ENCODE measurements at places on chromosomes 13 and 19.

DNA sequence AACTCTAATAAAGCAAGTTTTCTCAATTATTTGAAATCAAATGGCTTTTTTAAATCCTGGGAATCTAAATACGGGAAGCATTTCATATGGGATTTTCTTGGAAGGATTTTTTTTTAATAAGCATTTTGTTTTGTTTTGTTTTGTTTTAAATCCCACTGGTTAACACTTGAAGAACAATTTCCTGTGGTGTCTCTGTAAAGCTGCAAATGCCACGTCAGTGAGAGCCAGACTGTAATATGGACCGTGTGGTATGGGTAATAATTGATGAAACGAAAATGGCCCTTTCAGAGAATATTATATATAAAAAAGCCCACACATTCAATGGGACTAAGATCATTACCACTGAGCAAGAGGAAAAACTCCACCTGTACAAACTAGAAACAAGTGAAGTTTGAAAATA is 33.9 kb upstream of the MIR17HG start:
- no peak for DNase-seq

DNA sequence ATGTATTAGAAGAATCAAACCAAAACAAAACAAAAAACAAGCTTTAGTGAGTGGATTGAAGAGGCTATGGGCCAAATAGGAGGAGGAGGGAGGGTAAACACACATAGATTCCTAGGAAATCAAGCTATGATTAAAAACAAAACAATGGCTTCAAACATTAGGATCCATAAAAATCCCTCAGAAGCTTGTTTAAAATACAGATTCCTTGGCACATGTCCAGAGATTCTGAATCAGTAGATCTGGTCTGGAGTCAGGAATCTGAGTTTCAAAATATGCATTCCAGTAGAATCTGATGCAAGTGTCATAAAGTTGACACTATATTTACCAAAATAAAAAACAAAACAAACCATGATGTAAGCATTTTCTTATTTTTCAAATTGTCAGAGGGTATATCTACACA is 692.8 kb upstream of the SGCG start:
- no peak for DNase-seq

GRCh38 chr13:43316946-43317353 is 293.6 kb downstream of the DNAJC15 start:
- no peak for DNase-seq

- DNase-seq: no peak
Observed at GRCh38 chr19:3923096-3923758, 9.6 kb upstream of the NMRK2 start.

DNA sequence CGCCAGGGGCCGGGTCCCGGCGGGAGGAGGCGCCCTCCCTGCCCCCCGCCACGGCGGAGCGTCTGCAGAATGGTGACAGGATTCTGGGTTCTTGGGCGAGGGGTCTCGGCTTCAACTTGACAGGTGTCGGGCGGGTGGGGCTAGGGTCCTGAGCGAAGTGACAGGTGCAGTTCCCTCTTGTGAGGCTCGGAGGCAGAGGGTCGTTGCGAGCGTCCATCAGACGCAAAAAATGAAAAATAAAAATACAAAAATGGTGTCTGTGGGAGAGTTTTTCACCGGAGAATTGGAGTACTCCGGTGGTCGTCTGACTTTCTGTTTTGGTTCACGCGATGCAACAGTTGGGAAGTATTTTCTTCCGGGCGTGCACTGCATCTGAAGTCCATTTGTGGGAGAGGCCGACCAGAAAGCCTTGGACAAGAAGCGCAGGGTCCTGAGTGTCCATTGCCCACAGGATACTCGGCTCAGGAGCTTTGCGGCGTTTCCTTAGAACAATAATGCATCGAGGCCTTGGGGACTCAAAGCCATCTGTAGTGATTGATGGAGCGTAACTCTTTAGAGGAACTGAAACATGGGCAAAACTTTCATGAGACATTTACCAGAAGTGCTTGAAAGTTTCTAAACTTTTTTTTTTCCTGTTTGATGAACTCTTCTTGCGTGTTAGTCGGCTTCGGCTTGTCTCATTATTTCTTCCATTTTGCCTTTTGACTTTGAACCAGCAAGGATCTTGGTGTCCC is 759 bp downstream of the RB1 start:
- DNase-seq: peak; percentile 87

DNA sequence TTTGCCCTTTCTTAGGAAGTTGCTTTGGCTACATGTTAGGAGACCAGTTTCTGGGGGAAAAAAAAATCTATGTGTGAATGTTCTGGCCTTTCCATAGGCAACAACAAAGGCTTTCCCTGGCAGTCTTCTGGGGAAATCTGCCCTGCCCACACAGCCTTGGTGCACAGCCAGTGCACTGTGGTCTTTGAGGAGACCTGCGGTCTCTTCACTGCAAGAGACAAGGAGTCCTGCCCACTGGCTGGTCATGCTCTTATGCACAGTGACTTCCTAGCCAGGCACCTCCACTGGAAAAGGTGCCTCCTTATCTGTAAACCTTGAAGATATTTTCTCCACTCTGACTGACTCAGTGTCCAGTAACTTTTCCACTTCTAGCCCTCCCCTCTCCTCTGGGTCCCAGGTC is 155.1 kb downstream of the SUCLA2 start:
- DNase-seq: no peak

DNA sequence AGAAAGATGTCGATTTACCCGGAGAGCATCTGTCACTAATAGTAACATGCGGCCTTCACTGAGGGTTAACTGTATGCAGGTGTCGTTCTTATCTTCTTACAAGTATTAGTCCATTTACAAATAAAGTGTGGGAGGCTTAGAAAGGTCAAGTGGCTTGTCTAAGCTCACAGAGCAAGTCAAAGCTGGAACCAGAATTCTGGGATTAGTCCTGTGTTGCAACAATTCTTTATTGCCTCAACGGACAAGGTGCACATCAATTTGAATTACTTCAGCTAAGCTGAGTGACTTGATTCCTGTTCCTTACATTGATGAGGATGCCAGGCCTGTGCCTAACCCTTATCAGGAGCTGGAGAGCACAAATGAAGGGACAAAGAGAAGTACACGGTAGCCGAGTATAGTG is 1193.6 kb downstream of the UQCRFS1 start:
- DNase-seq: no peak

GRCh38 chr19:31275068-31275334 is 74.2 kb downstream of the TSHZ3 start:
- DNase-seq: no peak

DNA sequence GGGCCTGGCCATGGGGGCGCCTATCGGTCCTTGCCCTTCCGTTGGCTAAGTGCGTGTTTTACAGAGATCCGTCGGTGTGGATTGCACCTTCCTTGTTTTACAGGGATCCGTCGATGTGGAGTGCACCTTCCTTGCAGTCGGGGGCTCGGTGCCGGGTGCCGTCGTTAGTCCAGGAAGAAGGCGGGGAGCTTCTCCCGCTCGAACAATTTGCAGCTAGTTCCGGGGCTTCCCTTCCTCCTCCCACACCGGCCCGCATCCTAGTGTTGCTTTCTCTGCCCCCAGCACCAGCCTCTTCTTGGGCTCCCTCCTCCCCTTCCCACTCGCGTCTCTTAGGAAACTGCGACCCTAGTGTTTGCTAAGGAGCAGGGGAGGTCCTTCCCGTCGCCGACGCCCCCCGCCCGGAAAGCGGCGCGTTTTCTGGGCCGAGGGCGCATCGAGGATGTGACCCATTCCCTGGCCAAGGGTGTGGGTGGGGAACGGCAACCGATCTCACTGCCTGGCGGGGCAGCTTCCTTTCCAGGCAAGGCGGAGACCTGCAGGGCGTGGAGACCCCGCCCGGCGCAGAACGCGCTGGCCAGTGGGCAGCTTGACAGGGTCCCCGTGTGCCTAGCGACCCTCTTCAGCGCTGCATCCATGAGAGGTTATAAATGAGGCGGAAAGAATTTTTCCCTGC is 75.7 kb upstream of the ZNF91 start:
- peak; percentile 44 for DNase-seq

DNA sequence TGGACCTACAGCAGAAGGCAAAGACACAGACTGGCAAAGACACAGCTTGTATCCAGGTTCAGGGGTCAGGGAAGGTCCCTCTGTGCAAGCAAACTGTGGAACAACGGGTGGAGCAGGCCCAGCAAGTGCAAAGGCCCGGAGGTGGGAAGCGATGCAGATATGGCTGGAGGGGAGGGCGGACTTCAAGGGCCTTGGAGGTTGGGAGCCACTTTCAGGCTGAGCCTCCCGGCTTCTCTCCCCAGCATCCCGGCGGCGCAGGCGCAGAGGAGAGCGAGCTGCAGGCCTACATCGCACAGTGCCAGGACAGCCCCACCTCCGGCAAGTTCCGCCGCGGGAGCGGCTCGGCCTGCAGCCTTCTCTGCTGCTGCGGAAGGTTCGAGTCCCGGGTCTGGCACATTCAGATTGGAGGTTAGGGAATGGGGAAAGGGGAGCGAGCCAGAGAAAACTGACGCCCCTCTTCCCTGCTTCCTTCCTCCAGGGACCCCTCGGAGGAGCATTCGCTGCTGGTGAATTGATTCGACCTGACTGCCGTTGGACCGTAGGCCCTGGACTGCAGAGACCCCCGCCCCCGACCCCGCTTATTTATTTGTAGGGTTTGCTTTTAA is 2.1 kb upstream of the PNPLA6 start:
- peak; percentile 61 for DNase-seq

- no peak for DNase-seq
Observed at GRCh38 chr13:30216111-30216510, 91.2 kb downstream of the KATNAL1 start.

GRCh38 chr19:48284896-48285295 is 15.0 kb downstream of the ZNF114 start:
- no peak for DNase-seq

GRCh38 chr13:47046706-47047105 is 149.9 kb upstream of the HTR2A start:
- no peak for DNase-seq

DNA sequence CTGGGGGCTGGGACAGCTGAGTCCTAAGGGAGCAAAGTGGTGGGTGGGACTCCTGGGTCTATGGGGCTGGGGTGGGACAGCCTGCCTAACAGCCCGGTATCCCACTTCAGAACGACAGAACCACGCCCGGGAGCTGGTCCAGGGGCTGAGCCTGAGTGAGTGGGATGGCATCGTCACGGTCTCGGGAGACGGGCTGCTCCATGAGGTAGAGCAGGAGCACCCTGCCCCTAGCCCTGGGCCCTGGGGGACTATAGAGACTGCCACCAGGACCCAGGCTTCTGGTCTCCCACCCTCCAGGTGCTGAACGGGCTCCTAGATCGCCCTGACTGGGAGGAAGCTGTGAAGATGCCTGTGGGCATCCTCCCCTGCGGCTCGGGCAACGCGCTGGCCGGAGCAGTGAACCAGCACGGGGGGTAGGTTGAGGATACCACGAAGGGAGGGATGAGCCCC is 8.6 kb downstream of the SPHK2 start:
- no peak for DNase-seq

- DNase-seq: no peak
Observed at GRCh38 chr13:49838989-49839388, 46.5 kb upstream of the KPNA3 start.

DNA sequence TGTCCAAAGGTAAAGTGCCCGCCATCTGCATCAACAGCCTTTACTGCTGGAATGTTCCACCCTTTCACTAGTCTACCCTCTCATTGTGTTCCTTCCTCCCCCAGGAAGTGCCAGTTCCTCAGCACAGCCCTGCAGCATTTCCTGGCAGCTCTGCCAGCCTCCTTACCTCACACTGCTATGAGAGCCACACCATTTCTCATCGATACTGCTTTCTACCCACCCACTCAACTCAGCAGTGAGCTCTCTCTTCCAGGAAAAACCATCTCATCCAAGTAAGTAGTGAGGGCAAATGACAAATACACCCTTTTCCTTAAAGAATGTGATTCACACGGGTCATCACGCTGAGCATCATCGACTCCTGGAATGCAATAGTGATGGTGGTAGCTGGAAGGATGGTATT is 19.8 kb downstream of the UQCRFS1 start:
- DNase-seq: no peak

DNA sequence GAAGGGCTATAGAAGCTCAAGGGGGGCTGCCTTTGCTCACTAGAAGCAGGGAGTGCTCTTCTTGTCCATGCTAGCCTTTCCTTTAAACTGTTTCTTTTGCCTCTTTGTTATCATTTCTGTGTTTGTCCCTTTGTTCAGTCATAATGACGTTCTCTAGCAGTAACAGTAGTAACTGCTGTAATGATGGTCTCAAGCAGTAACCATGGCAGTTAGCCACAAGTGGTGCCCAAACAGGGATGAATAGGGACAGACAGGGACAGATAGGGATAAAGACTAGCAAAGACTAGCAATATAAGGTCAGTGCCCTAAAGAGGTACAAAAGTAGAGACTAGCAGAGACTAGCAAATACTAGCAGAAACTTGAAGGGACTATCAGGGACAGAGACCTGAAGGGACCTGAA is 869.0 kb upstream of the PRR20A start:
- DNase-seq: no peak

- peak; percentile 47 for DNase-seq
Observed at GRCh38 chr19:6273701-6274601, 5.8 kb downstream of the MLLT1 start.

DNA sequence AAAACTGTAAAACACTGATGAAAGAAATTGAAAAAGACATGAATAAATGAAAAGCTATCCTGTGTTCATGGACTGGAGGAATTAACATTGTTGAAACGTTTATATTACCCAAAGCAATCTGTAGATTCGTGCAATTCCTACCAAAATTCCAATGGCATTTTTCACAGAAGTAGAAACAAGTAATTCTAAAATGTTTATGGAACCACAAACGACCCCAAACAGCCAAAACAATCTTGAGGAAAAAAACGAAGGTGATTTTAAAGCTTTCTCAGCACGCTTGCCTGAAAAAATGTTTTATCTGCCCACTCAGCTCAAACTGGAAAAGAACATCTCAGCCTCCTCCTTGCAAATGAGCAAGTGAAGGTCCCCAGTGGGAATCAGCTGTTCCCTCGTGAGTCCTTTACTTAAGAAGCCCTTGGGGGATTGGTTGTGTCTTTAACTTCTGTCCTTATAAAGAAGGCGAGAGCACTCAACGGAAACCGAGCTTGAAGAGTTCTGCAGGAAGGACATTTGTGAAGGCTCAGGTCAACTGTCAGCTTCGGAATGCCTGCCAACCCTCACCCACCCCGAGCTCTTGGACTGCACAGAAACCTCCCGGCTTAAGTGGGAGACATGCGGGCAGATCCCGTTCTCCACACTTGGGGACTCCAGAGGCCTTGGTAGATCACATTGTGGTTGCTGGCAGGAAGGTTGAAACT is 256.0 kb upstream of the IRS2 start:
- DNase-seq: no peak

DNA sequence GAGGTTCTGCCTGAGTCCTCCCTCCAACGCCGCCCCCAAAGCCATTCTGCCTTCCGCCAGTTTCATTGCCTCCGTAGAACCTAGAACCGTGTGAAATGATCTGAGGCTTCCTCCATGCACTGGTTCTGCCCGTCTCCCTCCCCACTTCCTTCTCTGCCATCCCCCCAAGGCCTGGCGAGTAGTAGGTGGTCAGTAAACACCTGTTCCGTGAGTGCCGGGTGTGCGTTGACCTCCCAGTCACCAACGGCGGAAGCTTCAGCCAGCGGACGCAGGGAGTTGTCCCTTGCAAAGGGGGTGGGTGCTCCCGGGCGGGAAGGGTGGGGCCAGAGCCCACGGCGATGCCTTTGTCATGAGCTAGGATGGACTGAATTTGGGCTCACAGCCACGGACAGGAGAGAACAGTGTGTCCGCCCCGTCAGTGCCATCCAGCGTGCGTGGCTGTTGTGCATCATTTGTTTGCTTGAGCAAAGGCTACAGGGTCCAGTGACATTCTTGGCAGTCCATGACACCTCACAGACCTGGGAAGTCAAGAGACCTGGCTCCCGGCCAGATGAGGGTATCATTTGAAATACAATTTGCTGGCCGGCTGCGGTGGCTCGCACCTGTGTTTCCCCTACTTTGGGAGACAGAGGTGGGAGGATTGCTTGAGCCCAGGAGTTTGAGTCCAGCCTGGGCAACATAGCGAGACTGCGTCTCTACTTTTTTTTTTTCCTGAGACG is 43.1 kb downstream of the NFIC start:
- no peak for DNase-seq

GRCh38 chr13:98508685-98509084 is 68.2 kb downstream of the STK24 start:
- DNase-seq: no peak

Data from right kidney (tissue), 9 donors.